ENCODE measurements at places on chromosomes 1 and 21. TPM values are rescaled to one million over a fixed set of nuclear protein-coding genes. Genes with fewer than 3 reads are reported as not detected.

GBP6 gene
- total RNA-seq: not detected

CA6 gene
- not detected for total RNA-seq

TLCD4 gene
- 3.5 TPM for total RNA-seq

RIMS3 gene
- total RNA-seq: 19.9 TPM

CFHR1 gene
- 0.16 TPM for total RNA-seq

SLAMF7 gene
- total RNA-seq: not detected

RSPO1 gene
- 0.11 TPM for total RNA-seq

GRCh38 chr1:38941093-38941492 lies 537 bp downstream of the RHBDL2 start:
- H3K27me3 ChIP-seq: no peaks in the 10 kb centered on the region
- no peak overlapping the region for H3K4me3 ChIP-seq
- peaks cover 16% of the 10 kb centered on the region for H3K4me1 ChIP-seq
- no peaks in the 10 kb centered on the region for H3K36me3 ChIP-seq

DNA sequence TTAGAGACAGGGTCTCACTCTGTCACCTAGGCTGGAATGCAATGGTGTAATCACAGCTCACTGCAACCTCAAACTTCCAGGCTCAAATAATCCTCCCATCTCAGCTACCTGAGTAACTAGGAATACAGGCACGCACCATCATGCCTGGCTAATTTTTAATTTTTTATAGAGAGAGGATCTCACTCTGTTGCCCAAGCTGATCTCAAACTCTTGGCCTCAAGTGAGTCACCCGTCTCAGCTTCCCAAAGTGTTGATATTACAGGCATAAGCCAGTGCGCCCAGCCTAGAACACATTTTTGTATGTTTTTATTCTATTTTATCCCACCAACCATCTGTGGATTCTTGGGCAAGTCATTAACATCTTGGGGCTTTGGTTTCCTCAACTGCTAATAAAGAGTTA lies 100.5 kb downstream of the AK5 start:
- no peak overlapping the region for H3K27ac ChIP-seq
- H3K4me3 ChIP-seq: no peak overlapping the region
- peaks cover 20% of the 10 kb centered on the region for H3K4me1 ChIP-seq
- no peaks in the 10 kb centered on the region for H3K27me3 ChIP-seq

GRCh38 chr1:151515265-151515664 lies 4.1 kb downstream of the CGN start:
- H3K27me3 ChIP-seq: no peaks in the 10 kb centered on the region
- no peak overlapping the region for H3K4me3 ChIP-seq
- no peak for DNase-seq
- peaks cover 19% of the 10 kb centered on the region for H3K36me3 ChIP-seq
- peak overlapping the region; percentile 89 for H3K27ac ChIP-seq
- peaks cover 45% of the 10 kb centered on the region for H3K4me1 ChIP-seq

DNA sequence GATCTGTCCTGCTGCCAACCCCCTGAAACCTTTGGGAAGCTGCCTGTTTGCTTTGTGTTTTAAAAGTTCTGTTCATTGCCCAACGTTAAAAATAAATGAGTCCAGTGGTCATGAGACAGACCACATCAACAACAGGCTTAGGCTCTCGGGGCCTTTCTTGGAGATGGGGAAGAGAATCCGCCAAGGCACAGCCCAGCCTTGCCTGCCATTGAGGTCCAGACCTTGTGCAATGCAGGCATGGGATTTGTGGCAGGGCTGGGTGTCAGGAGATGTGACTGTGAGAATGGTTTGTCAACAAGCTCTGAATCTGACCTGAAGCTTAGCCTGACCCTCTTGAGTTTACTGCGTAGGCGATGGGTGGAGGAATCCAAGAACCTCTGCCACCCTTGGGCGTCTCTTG lies 4.2 kb downstream of the SPSB1 start:
- H3K27me3 ChIP-seq: peaks cover 4% of the 10 kb centered on the region
- H3K4me1 ChIP-seq: peaks cover 12% of the 10 kb centered on the region
- H3K27ac ChIP-seq: no peak overlapping the region
- H3K36me3 ChIP-seq: no peaks in the 10 kb centered on the region

DNA sequence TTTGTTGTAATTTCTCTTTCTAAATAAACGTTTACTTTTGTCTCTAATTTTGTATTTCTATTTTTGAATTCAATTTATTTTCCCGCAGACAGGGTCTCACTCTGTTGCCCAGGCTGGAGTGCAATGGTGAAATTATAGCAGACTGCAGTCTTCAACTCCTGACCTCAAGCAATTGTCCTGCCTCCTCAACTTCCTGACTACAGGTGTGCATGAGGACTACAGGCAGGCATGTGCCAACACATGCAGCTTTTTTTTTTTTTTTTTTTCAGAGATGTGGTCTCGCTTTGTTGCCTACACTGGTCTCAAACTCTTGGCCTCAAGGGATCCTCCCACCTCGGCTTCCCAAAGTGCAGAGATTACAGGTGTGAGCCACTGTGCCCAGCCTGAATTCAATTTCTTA lies 36.7 kb upstream of the IL20 start:
- no peak for DNase-seq
- H3K36me3 ChIP-seq: no peaks in the 10 kb centered on the region
- peaks cover 5% of the 10 kb centered on the region for H3K27me3 ChIP-seq
- peaks cover 12% of the 10 kb centered on the region for H3K4me1 ChIP-seq
- no peak overlapping the region for H3K27ac ChIP-seq
- H3K4me3 ChIP-seq: no peak overlapping the region

- DNase-seq: no peak
- peaks cover 37% of the 10 kb centered on the region for H3K4me1 ChIP-seq
- no peak overlapping the region for H3K27ac ChIP-seq
These were observed 113.0 kb downstream of the OSBPL9 start for GRCh38 chr1:51729824-51730301.

DNA sequence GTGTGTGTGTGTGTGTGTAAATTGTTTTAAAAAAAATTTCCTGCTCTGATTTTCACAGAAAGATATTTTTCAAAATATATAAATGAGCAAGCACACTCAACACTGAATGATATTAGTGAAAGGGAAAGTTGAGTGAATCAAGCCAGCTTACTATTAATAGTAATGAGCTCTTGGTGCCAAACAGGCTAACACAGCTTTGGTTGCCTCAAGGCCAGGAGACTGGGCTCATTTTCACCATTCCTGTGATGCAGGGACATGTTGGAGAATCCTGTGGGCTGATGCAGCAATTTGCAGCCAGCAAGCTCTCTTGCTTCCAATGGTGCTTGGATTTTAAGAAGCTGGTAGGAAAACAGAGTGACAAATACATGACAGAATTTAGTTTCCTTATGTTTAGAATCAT lies 30.2 kb downstream of the PLA2G4A start:
- no peak overlapping the region for H3K4me3 ChIP-seq
- H3K4me1 ChIP-seq: no peaks in the 10 kb centered on the region
- DNase-seq: no peak
- no peak overlapping the region for H3K27ac ChIP-seq
- H3K36me3 ChIP-seq: peaks cover 4% of the 10 kb centered on the region
- H3K27me3 ChIP-seq: no peaks in the 10 kb centered on the region

DNA sequence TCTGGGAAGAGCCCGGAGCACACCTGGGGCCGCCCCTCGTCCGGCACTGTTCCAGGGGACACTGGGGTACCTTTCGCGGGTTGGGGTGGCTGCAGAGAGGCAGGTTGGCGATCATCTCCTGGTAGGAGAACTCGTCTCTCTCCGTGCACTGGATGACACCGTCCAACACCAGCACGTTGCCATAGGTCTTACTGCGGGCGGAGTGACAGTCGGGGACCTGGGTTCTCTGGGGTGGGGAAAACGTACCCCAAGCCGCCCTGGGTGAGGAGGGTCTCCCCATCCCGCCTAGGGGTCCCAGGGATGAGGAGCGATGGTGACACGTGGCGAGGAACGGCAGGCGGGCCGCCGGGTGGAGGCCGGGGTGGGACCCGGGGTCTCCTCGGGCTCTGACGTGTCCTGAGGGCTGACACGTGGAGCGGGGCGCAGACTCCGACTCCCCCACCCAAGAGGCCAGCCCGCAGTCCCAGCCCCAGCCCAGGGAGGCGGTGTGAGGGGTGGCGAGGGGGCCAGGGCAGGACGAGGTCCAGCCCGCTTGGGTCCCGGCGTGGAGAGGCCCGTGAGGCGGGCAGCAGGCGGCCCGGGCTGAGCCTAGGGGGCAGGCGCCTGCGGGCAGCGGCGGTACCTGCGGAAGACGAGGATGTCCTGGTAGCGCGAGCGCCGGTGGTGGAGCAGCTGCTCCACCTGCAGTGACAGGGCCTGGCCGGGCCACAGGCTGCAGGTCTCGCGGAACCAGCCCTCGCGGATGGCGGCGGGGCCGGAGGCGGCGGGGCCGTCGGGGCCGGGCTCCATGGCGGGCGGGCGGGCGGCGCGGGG lies 457 bp downstream of the SRM start:
- H3K27ac ChIP-seq: peak overlapping the region; percentile 72
- no peaks in the 10 kb centered on the region for H3K27me3 ChIP-seq
- peak overlapping the region; percentile 94 for H3K4me3 ChIP-seq
- H3K36me3 ChIP-seq: peaks cover 21% of the 10 kb centered on the region

DNA sequence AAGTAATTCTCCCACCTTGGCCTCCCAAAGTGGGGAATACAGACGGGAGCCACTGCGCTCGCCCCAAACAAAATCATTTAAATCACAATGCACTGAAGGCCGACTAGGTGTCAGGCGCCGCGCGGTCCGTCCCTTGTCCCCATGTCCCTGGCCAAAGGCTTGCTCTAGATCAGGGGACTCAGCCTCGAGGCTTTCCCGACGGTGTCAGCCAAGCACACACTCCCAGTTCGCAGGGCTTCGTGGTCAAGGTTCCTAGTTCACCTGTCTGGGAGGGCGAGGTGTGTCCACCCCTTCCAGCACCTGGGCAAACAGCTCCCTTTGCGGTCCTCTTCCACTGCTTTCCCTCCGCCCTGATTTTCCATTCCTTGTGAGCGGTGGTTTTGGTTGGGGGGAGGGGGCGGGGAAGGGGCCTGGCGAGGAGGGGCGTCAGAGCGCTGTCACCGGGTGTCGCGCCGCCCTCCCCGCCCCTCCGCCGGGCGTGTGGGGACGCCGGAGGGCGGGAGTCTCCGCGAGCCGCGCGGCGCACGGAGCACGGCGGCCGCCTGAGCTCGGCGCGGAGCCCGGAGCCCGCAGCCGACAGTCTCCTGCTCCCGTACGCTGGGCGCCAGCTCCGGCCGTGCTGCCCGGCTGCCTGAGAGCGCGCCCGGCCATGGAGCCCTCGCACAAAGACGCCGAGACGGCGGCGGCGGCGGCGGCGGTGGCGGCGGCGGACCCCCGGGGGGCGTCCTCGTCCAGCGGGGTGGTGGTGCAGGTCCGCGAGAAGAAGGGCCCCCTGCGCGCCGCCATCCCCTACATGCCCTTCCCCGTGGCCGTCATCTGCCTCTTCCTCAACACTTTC lies at the start of gene STUM:
TSS of gene STUM (plus strand) at position 509 of the 838 bp plus-strand sequence. CDS start at position 650, 141 bp downstream.
- H3K27me3 ChIP-seq: peaks cover 73% of the 10 kb centered on the region
- peaks cover 23% of the 10 kb centered on the region for H3K4me1 ChIP-seq
- DNase-seq: peak; percentile 42
- H3K4me3 ChIP-seq: peak within 1 kb of the TSS; percentile 68

DNA sequence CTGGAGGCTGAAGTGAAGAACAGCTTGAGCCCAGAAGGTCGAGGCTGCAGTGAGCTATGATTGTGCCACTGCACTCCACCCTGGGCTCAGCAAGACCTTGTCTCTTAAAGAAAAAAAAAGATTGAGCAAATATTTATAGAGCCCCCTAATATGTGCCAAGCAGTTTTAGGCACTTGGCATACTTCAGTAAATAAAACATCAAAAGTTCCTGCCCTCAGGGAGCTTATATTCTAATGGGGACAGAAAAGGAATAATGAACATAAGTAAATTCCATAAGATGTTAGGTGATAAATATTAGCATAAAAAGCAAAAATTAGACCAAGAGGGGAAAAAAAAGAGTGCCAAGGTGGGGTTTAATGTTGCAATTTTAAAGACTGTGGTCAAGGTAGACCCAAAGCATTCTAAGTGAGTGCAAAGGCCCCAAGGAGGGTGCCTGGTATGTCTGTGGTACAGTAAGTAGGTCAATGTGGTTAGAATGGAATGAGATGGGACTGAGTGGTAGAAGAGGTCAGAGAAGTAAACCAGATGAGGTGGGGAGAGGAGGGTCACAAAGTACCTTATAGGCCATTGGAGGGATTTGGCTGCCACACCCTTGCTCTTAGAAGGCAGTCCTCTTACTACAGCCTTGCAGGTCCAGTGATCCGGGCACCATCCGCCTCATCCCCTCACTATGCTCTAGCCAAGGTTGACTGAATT lies 2.2 kb upstream of the TOE1 start:
- peak overlapping the region; percentile 38 for H3K4me3 ChIP-seq
- H3K27me3 ChIP-seq: no peaks in the 10 kb centered on the region
- peaks cover 35% of the 10 kb centered on the region for H3K4me1 ChIP-seq

- H3K27ac ChIP-seq: no peak overlapping the region
- no peak overlapping the region for H3K4me3 ChIP-seq
- peaks cover 6% of the 10 kb centered on the region for H3K36me3 ChIP-seq
- no peak for DNase-seq
- H3K4me1 ChIP-seq: peaks cover 22% of the 10 kb centered on the region
- no peaks in the 10 kb centered on the region for H3K27me3 ChIP-seq
These were observed 547.9 kb upstream of the ZP4 start for GRCh38 chr1:238438311-238439270.

DNA sequence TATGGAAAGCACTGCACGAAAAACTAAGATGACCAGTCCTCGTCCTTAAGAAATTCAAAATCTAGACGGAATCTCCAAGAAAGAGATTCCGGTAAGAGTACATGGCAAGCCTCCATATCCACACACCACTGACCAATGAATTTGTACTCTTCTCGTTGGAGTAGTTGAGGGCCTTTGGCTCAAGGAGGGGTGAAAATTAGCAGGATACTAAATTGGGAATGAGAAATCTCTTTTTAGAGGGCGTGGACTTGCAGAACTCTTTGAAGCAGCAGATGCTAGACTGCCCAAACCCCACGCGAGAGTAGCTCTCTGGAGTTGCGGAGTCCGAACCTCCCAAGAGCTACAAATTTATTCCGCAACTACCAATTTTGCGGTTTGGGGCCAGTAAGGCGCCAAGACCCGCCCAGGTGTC lies 872 bp upstream of the PPP2R5A start:
- no peak for DNase-seq
- H3K4me1 ChIP-seq: peaks cover 30% of the 10 kb centered on the region
- peak overlapping the region; percentile 93 for H3K4me3 ChIP-seq
- H3K36me3 ChIP-seq: no peaks in the 10 kb centered on the region
- no peaks in the 10 kb centered on the region for H3K27me3 ChIP-seq

- peaks cover 19% of the 10 kb centered on the region for H3K36me3 ChIP-seq
- H3K27ac ChIP-seq: no peak overlapping the region
- no peak overlapping the region for H3K4me3 ChIP-seq
- no peak for DNase-seq
These were observed 62.2 kb downstream of the ZFYVE9 start for GRCh38 chr1:52203935-52204625.

GRCh38 chr1:26225033-26225831 lies 8.8 kb upstream of the CEP85 start:
- peak overlapping the region; percentile 75 for H3K4me3 ChIP-seq
- DNase-seq: peak; percentile 97
- no peak overlapping the region for H3K27ac ChIP-seq

GRCh38 chr1:24640288-24640687 lies 2.8 kb upstream of the SRRM1 start:
- no peak overlapping the region for H3K27ac ChIP-seq
- H3K36me3 ChIP-seq: peaks cover 7% of the 10 kb centered on the region
- H3K27me3 ChIP-seq: peaks cover 4% of the 10 kb centered on the region
- H3K4me3 ChIP-seq: no peak overlapping the region
- no peak for DNase-seq
- peaks cover 20% of the 10 kb centered on the region for H3K4me1 ChIP-seq
